ENCODE measurements at places on chromosomes 3 and 15.

DNA sequence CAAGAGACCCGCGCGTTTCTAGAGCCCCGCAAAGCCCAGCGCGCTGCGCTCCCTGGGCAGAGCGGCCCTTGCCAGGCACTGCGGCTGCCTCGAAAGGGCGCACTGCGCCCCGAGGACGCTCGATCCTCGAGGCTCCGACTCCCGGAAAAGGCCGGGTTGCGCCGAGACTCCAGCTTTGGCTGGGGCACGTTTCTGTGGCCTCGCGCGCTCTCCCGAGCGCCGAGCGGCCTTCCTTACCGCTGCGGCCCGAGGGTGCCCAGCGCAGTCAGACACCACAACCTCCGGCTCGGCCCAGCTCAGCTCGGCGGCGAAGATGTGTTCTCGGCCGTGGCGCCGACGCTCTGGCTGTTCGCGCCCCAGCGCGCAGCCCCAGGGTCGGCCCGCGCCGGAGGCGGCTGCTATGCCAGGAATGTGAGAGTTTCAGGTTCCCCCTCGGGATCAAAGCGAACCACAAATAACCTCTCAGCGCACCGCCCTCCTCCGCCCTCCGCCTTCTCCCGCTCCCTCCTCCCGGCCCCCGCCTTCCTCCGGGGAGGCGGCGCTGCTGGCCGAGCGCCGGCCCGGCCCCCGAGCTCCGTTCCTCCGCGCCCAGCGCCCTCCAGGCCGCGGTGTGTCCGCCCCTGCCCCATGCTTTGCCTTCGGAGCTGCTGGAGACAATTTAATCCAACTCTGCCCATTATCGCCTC is at the start of gene AMOTL2:
Gene AMOTL2 (minus strand): TSS at position 343 of the 686 bp plus-strand sequence. CDS start 3,014 bp downstream, outside the sequence.
- DNase-seq, result peak; percentile 91

DNA sequence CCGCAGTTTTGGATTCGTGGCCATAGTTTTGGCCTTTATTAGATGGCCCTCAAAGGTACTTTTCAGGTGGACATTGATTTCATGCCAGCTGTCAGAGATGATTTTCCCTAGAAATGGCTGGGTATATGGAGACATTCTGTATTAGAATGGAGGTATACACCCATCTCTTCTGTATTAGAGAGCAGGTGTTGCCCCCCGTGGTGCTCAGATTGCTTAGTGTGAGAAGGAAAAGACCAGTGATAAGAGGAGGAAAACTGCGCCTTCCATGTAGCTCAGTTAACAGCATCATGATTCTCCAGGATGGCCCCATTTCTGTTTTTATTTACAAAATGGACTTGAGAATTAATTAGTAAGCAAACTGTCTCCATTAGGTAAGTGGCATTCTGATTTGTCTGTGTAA is 145.9 kb downstream of the IGF1R start:
- DNase-seq, result no peak

GRCh38 chr3:112466020-112466419 is 33.3 kb downstream of the BTLA start:
- no peak for DNase-seq

DNA sequence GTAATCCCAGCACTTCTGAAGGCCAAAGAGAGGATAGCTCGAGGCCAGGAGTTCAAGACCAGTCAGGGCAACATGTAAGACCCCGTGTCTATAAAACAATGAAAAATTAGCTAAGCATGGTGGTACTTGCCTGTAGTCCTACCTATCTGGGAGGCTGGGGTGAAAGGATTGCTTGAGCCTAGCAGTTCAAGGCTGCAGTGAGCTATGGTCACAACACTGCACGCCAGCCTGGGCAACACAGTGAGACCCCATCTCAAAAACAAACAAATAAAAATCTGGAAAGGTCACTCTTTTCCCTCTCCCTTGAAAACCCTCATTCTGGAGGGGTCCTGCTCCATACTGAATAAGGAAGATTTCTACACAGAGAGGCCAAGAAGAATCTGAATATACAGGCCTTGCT is 43.5 kb upstream of the ZNF280D start:
- no peak for DNase-seq

DNA sequence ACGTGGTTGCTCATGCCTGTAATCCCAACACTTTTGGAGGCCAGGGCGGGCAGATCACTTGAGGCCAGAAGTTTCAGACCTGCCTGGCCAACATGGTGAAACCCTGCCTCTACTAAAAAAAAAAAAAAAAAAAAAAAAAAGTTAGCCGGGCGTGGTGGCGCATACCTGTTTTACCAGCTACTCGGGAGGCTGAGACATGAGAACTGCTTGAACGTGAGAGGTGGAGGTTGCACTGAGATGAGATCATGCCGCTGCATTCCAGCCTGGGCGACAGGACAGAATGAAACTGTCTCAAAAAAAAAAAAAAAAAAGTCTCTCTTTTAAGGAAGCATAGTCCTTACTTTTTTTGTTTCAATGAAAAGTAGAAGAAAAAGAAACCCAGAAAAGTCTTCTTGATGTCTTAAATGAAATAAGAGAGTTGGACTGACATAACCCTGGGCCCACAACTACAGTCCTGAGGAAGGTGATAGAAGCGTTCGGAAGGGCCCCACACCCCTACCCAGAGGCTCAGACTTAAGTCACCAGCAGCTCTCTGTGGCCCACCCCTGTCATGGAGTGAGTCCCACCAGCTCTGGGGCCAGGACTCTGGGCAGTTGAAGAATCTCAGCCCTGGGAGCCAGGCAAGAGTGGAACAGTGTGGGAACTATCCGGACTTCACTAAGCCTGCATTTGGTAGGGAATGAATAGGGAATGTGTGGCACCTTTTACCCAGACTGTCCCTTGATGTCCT is 2.6 kb downstream of the NME9 start:
- DNase-seq, result no peak

DNA sequence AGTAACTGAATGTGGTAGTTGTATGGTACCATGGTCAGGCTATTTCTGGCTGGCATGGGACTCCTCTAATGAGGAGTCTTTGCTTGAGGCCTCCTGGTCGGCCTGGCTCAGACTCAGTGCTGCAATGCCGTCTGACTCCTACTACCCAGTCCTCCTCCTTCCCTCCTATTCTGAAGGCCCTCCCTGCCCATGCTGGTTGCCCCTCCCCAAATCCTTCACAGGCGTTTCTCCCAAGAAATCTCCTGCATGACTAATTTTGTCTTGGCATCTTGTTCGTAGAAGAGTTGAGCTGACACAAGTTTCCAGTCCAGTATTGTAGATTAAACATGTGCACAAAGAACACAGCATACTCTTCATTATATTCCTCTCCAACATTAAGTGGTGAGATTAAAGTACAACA is 115.5 kb downstream of the NFKBIZ start:
- DNase-seq, result no peak

DNA sequence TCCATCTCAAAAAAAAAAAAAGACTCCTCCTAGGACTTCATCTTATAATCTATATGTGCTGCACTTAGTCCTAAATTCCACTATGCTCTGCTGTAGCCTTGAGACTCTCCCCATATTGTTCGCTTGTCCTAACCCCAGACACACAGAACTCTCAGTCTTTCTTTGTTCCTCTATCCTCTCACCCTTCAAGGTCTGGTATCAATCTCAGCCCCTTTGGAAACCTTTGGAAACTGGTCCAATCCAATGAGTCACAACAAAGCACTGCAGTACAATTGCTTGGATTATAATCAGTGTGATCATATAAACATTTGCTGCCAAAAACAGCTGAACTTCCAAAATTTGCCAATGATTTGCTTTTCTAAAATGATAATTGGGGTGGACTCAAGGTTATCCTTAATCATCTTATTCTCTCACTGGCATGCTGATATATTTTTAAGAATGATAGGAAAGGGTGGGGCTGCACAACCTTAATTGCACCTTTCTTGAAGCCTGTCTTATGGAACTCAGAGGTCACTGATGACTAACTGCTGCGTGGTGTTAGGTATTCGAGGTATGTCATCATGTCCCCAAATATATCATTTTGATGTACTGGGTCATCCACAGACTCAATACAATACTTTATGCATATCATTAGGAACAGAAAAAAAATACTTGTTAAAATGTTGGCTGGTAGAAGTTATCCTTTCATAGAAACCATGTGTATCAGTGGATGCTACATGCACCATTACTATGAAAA is 756.7 kb downstream of the NR2F2 start:
- no peak for DNase-seq

GRCh38 chr3:156685752-156686151 is 11.4 kb downstream of the TIPARP start:
- DNase-seq, result no peak

GRCh38 chr15:77145370-77145769 is 74.5 kb upstream of the TSPAN3 start:
- DNase-seq, result no peak

- no peak for DNase-seq
Observed at GRCh38 chr3:116872688-116873087, 163.1 kb downstream of the TUSC7 start.

GRCh38 chr3:176079785-176080184 is 1117.5 kb downstream of the TBL1XR1 start:
- DNase-seq, result no peak

DNA sequence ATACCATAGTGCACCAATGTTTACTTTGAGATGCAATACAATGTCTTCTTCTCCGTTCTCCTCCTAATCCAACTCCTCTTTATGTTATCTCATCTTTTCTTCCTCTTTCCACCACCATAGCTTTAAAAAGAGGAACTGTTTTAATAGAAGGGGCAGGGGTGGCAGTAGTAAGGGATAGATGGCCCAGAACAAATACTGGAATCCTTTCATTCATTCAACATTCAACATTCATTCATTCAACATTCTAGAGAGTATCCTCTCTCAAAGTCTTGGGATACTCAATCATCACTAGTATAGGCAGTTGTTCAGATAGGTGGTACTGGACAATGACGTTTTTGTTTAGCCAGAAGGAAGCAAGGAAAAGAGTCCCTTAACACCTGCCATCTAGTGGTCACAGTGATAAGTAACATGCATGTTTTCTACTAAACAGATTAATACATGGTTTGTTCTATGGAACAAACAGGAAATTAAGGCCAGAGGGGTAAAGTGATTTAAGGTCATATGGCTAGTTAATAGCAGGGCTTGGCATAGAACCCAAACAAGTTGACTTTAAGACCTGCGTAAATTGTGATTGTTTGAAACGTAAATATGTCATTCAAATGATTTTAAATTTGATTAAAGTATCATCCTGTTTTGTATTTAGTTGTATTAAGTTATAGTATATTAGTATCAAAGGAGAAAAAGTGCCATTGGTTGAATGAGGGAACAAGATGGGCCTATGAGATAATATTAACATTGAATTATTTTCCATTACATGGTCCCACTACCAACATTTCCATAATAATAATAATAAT is 26.9 kb upstream of the EHHADH start:
- DNase-seq, result no peak

GRCh38 chr15:95018888-95019545 is 787.7 kb downstream of the MCTP2 start:
- DNase-seq, result peak; percentile 12
